ENCODE measurements at places on chromosomes 13 and 19. TPM values are rescaled to one million over a fixed set of nuclear protein-coding genes. Genes with fewer than 3 reads are reported as not detected.

DNA sequence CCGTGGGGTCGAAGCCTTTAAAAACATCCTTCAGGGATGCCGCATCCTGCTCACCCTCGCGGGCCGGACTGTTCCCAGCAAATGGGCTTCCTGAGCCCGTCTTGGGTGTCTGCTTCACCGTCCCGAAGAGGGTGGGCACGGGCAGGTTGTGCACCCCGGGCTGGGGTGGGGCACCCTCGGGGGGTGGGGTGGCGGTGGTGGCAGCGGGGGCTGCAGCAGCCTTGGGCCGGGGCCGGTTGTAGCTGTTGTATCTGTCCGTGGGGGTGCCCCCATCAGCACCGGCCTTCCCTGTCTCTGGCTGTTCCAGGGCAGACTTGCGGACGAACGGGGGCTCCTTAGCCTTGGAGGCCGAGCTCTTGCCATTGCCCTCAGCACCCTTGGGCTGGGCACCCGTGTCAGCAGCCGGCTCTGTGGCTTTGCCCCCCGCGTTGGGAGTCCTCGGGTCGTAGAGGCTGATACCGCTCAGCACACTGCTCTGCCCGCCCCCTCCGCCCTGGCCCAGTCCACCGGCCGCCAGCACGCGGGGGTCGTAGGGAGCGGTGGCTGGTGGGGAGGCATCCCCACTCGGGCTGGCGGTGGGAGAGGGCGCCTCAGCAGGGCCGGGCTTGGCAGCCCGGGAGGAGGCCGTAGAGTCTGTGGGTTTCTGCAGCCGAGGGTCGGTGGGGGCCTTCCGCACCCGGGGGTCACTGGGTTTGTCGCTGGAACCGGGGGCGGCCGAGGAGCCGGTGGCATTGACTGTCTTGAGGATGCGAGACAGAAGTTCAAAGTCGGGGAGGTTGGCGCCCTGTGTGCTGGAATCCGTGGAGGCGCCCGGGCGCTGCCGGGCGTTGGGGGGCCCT is 18.2 kb upstream of the TMEM160 start:
- DNase-seq: no peak

Gene ADAMTS10
- 17.1 TPM for total RNA-seq

DNA sequence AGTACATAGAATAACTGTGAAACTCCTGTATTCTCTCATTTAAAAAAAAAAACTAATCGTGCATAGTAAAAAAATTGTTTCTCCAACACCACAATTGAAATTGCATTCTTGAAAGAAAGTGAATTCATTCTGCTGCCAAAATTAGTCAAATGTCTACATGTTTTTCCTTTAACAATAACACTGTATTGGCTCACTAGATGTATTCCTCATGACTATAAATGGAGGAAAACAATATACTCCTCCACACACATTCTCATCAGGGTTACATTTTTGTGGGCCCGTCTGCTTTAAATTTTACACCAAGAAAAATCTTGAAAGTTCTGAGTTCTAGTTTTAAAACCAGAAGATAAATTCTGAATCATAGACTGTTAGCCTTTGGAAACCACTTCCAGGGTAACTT is 233.6 kb downstream of the KLF12 start:
- DNase-seq: no peak

Gene EPSTI1
- total RNA-seq: 1.3 TPM

Gene KLK10
- under 0.01 TPM for total RNA-seq

- DNase-seq: no peak
These were observed 3.0 kb downstream of the TOMM40 start for GRCh38 chr19:44894052-44894400.

GRCh38 chr13:21676611-21677021 is 5.7 kb downstream of the FGF9 start:
- no peak for DNase-seq

- no peak for DNase-seq
These were observed 27.4 kb downstream of the FPR3 start for GRCh38 chr19:51822325-51822724.

- DNase-seq: no peak
These were observed 10.2 kb downstream of the ZNF132 start for GRCh38 chr19:58429745-58430144.

GRCh38 chr19:53132141-53132991 is at the start of gene ZNF415:
ZNF415 (minus strand) TSS chr19:53132910; CDS start chr19:53122676, 10,234 bp downstream.
- peak; percentile 34 for DNase-seq

DNA sequence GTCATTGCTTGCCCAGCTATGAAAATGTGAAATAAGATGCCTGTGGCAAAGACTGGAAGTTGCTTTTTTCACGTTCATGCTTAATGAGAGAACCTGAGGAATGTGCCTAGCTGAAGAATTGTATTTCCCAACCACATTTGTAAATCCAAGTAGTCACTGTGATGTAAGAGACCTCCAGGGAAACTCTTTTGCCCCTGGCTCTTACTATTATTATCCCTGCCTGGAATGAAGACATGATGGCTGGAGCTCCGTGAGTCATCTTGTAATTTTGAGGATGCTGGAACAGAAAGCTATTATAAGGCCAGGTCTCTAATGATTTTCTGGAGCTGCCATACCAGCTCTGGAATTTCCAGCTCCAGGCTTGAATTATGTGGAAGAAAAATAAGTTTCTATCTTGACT is 894.3 kb downstream of the DIAPH3 start:
- no peak for DNase-seq

DNA sequence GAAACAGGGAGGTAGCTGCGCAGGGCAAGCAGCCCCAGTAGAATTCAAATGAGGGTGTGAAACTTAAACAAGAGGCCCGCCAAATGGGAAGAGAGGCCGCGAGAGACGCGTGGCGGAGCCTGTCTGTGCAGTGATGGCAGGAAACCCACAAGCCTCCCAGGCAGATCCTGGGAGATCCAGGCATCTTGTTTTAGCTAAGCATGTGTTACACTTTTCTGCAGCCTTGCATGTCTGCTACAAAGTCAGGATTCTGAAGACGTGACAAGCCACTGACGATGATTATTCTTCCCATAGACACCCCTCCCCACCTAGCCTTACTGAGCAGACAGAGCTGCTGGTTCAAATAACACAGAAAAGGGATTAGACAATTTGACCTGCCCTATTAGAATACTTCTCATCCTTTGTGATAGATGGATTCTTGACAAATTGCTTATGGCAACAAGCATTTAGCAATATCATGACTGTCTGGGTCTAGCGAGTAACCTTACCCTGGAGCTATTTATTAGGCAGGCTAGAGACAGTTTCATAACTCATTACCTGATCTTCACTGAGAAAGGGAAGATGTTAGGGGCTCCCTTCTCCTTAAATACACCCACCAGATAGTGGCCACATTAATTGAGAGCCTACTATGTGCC is 185.2 kb upstream of the IRS2 start:
- DNase-seq: no peak

DNA sequence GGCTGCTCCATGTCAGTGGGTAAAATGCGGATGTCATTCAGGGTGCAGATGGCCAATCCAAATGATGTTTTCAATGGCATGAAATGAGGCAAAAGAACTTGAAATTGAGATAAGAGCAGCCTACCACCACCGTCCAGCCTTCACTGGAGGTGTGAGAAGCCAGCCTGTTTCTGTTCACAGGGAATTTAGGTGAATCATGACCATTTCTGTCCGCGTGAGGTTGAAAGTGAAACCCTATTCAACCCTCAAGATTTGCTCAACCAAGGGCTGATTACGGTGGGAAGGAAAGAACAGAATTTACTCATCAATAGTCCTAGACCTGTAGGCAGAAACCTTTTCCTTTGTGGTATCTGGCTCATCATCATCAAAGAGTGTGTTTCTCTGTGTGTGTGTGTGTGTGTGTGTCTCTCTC is 370.7 kb downstream of the COG6 start:
- DNase-seq: no peak

DNA sequence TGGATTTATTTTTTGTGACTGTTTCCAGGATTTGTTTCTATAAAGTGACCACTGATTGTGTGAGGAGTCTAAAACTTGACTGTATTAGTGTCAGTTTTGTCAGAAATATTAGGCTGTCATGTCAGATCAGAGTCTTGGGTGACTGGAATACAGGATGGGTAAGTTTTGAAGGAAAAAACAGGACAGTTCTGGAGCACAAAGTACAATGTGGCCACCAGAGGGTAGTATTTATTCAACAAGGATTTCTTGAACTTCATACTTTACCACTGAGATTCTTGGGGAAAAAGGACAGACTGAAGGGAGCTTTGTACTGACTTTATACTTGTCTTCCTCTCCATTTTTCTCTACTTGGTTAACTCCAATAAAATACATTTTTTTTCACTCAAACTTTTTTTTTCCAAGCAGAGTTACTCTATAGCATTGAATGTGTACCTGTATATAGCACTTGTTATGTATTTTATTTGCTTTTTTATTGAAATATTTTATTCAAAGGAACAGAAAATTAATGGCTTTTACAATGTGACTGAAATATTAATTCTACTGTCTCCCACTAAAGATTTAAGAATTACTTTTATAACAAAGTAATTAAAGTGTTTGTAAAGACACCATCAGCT is 51.1 kb downstream of the LMO7 start:
- peak; percentile 42 for DNase-seq

DNA sequence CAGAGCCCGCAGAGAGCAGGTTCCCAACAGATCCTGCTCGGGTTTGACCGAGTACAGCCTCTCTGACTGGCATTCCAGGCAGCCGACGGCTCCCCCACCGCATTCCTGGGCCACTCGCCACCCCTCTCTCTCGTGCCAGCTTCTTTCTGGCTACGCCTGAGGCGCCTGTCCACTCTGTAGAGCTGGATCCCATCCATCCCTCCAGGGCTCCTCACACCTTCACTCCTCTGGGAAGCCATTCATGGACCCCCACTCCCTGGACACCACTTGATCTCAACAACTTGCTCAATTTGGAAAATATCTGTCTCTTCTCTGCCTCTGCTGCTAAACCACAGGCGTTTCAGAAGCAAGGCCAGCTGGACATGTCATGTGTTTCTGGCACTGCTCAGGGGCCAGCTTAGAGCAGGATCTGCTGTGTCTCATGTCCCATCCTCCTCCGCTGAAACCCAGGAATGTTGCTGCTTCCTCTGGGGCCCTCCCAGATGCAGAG is 30.6 kb upstream of the ATP1A3 start:
- DNase-seq: no peak

Gene CD177
- 2.6 TPM for total RNA-seq

Gene PINLYP
- total RNA-seq: 4.6 TPM

Gene NLRP5
- total RNA-seq: not detected

Gene PPP1R37
- 24.0 TPM for total RNA-seq

Gene ZNF837
- total RNA-seq: 1.6 TPM

GRCh38 chr13:96958286-96958891 is 35.9 kb downstream of the OXGR1 start:
- DNase-seq: peak; percentile 44

Gene FCHO1
- 0.65 TPM for total RNA-seq
